Ovary (tissue), 10 donors: ENCODE measurements at places on chromosomes 1 and 21.

GRCh38 chr1:3366126-3367051, 88.1 kb upstream of the ARHGEF16 start:
- DNase-seq: peak; percentile 53

GRCh38 chr1:207013321-207014085, 19.1 kb downstream of the C1orf116 start:
- no peak for DNase-seq

DNA sequence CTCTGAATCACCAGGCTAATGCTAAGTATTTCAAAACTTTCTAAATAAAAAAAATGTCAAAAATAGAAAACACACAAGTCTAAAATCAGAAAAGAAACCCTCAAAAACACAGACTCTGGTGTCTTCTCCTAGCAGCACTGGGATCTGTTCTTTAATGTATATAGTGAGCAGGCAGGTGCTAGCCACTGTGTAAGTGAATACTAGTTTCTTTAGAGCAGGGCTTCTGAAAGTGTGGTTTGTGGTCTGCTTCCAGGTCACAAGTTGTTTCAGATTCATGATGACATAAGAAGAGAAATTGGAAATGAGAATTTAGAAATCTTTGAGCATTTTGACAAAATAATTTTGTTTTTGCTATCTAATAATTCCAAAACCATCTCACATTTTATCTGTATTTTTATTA, 763.1 kb downstream of the USP25 start:
- DNase-seq: no peak

- no peak for DNase-seq
These were observed 90.2 kb upstream of the PPM1J start for GRCh38 chr1:112805155-112805853.

GRCh38 chr1:21233490-21233889, 56.8 kb downstream of the ECE1 start:
- DNase-seq: no peak

GRCh38 chr1:19733615-19734014, 66.1 kb downstream of the TMCO4 start:
- no peak for DNase-seq
